Common myeloid progenitor, CD34-positive (primary cell): ENCODE measurements at places on chromosomes 4 and X.

DNA sequence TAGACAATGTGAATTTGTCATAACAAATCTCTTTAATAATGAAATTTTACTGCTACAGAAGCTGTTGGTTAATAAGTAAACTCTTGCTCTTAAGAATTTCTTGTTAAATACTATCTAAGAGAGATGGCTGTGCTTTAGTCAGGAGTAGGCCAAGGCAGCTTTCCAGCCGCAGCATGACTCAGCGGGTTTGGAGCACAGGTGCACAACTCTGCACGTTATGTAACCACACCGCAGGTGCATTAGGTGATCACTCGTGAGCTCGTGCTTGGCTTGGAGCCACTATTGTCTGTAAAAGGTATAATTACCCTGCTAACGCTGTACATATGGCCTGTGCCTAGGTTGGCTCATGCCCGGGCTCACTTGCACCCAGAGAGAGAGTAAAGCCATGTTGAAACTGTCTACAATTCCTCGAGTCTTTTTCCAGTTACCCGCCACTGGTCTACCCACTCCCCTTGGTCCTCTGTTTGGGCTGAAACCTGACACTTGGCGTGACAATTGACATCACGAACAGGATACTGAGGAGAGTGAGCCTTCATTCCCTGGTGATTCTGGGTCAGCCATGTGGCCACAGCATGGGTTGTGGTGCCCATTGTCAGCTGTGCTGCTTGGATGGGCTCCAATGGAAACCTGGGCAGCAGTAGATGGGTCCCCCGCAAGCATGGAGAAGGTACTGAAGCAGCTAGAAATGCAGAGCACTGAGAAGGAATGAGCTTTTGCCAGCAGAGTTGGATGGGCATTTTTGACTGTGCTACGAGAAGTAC, 18.4 kb upstream of the ANAPC4 start:
- no peak for DNase-seq

- DNase-seq: no peak
These were observed 40.4 kb downstream of the UNC5C start for GRCh38 chr4:95508421-95508820.

GRCh38 chr4:156598138-156598681, 373.4 kb downstream of the PDGFC start:
- no peak for DNase-seq

GRCh38 chr4:174056959-174057358, 226.5 kb downstream of the FBXO8 start:
- no peak for DNase-seq

DNA sequence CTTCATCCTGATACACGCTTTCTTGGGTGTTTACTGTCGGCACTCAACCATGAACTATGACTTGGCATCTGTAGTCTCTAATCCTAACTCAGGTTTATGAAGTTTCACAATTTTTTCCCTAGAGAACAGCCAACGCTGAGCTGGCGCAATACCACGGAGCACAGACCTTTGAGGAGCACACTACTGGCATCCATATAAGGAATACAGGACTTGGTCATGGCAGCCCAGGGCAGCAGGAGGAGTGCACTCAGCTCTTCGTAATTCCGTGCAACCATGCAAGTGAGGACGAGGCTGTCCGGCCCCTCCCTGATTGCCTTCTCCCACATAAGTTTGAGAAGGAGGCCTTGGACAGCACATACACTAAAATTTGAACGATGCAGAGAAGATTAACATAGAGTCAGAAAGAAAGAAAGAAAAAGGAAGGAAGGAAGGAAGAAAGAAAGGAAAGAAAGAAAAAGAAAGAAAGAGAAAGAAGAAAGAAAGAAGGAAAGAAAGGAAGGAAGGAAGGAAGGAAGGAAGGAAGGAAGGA, 41.0 kb upstream of the PDLIM5 start:
- DNase-seq: no peak

GRCh38 chrX:124406294-124407014, 60.1 kb downstream of the SH2D1A start:
- DNase-seq: peak; percentile 82

GRCh38 chrX:150573106-150573505, 4.7 kb downstream of the MTM1 start:
- DNase-seq: no peak

GRCh38 chr4:142883040-142883832, 37.1 kb upstream of the INPP4B start:
- DNase-seq: peak; percentile 61

DNA sequence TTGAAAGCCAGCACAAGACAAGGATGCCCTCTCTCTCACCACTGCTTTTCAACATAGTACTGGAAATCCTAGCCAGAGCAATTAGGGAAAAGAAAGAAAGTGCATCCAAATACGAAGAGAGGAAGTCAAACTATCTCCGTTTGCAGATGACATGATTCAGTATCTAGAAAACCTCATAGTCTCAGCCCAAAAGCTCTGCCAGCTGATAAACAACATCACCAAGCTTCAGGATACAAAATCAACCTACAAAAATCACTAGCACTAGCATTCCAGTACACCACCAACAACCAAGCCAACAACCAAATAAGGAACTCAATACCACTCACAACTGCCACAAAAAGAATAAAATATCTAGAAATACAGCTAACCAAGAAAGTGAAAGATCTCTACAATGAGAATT, 38.6 kb downstream of the COX7B2 start:
- DNase-seq: peak; percentile 11

GRCh38 chrX:48971249-48972219, at the start of gene KCND1:
KCND1 (minus strand) TSS chrX:48971844; CDS start chrX:48970271, 1,573 bp downstream.
- peak; percentile 54 for DNase-seq

- DNase-seq: no peak
These were observed 47.8 kb downstream of the GAB1 start for GRCh38 chr4:143384381-143384994.

- no peak for DNase-seq
These were observed 147.3 kb downstream of the TBL1X start for GRCh38 chrX:9612146-9612505.

DNA sequence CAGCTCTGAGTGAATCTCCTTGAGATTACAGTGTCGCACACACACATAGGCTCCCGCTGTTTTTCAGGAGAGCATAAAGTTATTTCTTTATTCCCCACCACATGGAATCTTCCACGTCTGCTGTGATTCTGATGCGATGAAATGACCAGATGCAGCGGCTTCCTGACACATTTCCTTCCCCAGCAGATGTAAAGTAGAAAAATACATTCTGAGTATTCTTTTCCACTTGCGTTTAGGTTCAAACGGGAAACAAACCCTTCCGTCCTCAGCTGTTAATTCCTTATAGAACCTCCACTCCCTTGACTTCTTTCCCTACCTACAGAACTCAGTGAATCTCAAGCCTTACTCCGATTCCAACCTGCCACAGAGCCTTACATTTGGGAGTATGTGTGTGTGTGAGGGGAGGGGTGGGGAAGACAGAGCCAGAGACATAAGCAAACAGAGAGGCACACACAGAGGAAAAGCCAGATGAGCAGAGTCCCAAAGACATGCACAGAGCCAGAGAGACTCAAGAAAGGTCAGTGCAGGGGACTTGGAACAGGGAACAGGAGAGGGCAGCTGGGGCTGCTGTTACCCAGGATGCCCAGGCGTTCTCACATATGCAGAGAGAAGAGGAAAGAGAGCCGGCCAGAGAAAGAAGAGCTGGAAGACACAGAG, 47.3 kb downstream of the SETD7 start:
- no peak for DNase-seq

DNA sequence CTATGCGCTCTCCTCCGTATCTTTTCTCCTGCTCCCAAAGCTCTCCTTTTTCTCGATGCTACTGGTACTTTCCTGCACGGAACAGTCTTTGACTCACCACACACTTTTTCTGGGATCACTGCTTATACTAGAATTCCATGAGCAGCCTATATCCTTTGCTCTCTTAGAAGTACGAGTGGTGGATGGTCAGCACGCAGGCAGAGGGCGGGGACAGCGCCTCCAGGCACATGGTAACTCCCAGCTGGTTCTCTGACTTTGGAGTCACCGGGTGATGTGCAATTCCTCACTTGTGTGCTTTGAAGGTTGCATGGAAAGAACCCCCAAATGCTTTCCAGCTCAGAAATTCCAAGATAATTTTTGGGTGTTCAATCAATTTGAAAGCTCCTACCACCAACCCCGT, 56.0 kb downstream of the STX18 start:
- no peak for DNase-seq

- DNase-seq: no peak
These were observed 298.7 kb upstream of the ATOH1 start for GRCh38 chr4:93529692-93530372.

DNA sequence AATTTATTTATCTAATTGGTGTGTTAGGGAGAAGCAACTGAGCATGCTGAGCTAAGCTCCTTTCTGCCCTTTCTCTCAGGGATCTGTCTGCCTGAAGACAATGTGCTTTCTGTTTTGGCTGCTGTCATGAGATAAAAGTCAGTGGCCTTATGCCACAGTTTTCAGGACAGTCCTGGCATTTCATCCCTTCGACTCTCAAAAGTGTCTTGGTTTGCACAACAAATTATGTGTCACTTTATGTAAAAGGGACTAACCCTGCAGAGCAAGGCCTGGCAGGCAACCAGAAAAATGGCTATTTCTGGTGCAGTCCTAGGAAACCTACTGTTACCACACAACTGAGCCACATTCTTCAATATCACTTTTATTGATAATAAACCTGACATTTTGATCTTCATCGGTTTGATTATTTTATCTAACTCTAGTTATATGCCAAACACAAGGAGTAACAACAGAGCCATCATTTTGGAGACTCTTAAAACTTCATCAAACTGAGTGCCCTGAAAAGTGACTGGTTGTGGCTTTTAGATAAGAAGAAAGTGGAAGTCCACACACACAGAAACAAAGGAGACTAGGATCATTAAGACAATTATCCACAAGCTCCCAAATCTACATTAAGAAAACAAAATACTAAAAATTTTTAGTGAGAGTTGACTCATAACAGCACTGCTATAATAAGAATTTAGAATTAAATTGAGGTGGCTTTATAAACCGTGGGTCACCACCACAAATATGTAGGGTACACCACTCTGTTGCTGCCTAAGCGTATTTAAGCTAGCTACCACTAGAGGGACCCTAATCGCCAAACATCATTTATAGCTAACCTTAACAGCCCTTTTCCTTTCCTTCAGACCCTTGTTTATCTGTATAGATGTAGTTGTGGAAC, 95.9 kb upstream of the PTPN13 start:
- peak; percentile 57 for DNase-seq

- peak; percentile 70 for DNase-seq
These were observed 76.5 kb upstream of the CITED1 start for GRCh38 chrX:72382202-72382595.

- DNase-seq: peak; percentile 48
These were observed 60.1 kb upstream of the PLAC1 start for GRCh38 chrX:134718105-134718965.

GRCh38 chr4:113953888-113954287, 25.6 kb downstream of the ARSJ start:
- DNase-seq: no peak

GRCh38 chrX:118780509-118780908, 43.1 kb upstream of the ZCCHC12 start:
- DNase-seq: no peak

DNA sequence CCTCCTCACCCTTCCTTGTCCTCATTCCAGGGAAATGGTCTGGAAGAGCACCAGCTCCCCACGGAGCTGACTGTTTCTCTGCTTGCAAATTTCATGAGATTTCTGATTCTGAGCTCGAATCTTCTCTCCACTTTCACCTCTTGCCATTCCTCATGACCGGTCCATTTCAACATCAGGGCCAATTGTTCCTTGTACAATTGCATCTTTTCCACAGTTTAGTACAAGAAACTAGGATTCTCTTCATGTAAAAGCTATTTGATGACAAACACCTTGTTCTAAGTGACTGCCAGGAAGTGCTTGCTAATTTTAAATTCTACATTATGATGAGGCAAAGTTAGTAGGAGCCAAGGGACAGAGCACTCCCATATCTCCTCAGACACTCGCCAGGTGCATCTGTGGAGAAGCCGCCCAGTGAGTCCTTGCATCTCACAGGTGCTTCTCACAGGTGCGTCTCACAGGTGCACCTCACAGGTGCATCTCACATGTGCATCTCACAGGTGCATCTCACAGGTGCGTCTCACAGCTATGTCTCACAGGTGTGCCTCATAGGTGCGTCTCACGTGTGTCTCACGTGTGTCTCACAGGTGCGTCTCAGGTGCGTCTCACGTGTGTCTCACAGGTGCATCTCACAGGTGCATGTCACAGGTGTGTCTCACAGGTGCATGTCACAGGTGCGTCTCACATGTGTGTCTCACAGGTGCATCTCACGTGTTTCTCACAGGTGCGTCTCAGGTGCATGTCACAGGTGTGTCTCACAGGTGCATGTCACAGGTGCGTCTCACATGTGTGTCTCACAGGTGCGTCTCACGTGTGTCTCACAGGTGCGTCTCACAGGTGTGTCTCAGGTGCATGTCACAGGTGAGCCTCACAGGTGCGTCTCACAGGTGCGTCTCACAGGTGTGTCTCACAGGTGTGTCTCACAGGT, 3.0 kb upstream of the PDE6B start:
- DNase-seq: peak; percentile 31

- DNase-seq: no peak
These were observed 3.8 kb upstream of the TBC1D14 start for GRCh38 chr4:6905516-6906445.

- no peak for DNase-seq
These were observed 66.3 kb downstream of the MED28 start for GRCh38 chr4:17680559-17681280.

- no peak for DNase-seq
These were observed 71.4 kb upstream of the PSAPL1 start for GRCh38 chr4:7506119-7506518.

GRCh38 chr4:184705692-184706091, 28.2 kb downstream of the CENPU start:
- no peak for DNase-seq

GRCh38 chr4:28241021-28241420, 1380.4 kb downstream of the STIM2 start:
- no peak for DNase-seq

GRCh38 chr4:4754641-4755040, 104.8 kb upstream of the MSX1 start:
- DNase-seq: no peak

DNA sequence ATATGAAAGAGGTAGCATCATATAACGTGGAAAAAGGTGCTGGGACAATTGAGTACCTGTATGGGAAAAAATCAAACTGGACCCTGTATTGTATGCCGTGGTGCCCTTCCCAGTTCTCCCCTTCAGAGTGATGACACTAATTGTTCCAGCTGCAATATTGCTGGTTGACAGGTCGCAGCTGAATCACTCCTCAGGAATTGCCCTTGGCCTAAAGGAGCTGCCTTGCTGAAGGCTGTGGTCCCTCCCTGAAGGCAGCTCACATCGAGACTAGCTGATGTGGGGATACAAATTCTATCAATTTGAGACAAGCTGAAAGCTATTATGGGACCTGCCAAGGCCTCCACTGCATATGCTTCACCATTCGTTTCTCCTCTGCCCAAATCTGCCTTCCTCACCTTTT, 39.3 kb upstream of the CXCL8 start:
- DNase-seq: no peak

GRCh38 chrX:14030174-14030530, 460 bp upstream of the GEMIN8 start:
- no peak for DNase-seq

GRCh38 chrX:41250867-41251266, 83.1 kb upstream of the DDX3X start:
- DNase-seq: no peak
